Mesendoderm (in vitro differentiated cells): ENCODE measurements at places on chromosomes 12 and 14.

DNA sequence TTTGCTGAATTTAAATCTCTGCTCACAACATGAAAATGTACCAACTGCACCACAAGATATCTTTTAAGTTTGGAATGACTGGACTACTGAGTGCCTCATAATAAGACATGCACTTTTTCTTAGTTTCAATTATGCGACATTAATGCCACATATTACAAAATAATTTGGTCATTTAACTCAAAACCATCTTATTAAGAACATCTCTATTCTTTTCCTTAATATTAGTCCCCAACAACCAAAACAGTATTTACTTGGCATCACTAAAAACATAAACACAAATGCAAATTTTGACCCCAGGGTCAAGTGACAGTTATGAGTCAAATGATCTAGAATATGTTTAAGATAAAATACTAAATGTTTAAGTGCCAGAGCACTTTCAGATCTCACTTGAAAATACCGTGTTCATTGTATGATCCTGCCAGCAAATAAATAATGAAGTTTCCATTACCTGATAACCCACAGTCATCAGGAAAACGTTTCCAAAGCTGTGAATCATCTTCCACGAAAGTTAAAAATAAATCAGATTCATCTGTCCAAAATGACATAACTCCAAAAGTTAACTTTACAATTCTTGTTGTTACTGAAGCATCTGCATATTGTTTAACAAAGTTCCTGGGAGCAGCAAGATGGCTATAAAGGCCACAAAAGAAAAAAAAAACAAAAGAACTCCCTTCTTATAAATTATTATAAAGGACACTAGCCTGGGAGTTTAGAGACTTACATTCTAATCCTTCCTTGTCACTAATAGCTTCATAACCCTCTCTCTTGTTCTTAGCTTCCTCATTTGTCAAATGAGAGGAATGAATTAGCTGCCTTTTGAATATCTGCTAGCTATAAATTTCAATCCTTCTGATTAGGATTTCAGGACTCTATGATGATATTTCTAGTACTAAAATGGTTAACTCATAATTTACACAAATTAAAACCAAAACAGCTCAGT is 30.5 kb upstream of the AP4S1 start:
- no peak overlapping the region for H3K27ac ChIP-seq
- H3K4me3 ChIP-seq: no peak overlapping the region
- DNase-seq: no peak
- no peaks in the 10 kb centered on the region for H3K27me3 ChIP-seq
- no peaks in the 10 kb centered on the region for H3K36me3 ChIP-seq
- H3K4me1 ChIP-seq: peaks cover 17% of the 10 kb centered on the region

- no peaks in the 10 kb centered on the region for H3K4me1 ChIP-seq
- no peaks in the 10 kb centered on the region for H3K27me3 ChIP-seq
- H3K27ac ChIP-seq: no peak overlapping the region
Measured at GRCh38 chr12:101832030-101832429, 1.3 kb upstream of the GNPTAB start.

DNA sequence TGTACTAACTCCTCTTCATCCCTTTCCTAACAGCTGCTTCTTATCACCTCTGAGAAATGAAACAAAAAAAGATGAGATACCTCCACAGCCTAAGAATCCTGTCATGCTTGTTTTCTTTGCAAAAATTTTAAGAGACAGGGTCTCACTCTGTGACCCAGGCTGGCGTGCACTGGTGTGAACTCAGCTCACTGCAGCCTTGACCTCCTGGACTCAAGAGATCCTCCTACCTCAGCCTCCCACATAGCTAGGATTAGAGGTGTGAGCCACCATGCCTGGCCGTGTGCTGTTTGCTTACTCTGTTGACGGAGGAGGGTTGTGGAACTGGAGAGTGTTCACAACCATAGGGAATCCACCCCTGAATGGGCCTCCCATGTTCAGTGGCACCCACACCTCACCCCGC is 16.2 kb downstream of the CSRNP2 start:
- H3K4me1 ChIP-seq: no peaks in the 10 kb centered on the region
- H3K27ac ChIP-seq: no peak overlapping the region
- H3K4me3 ChIP-seq: no peak overlapping the region

DNA sequence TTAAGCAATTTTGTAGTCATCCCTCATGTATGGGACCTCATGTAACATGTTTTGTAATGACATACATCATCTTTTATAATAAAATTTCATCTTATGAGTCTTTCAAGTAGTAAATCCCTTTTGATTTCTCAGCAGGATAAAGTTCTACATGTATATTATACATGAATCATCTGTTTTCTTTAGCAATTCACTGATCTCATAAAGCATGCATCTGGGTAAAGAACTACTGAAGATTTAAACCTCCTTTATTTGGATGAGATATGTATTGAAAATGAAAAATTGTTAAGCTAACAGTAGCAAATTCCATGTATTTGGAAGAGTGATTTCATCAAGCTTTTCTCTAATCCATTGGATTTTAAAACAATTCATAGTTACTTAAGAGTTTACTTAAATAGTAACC is 126.9 kb downstream of the KITLG start:
- no peak overlapping the region for H3K27ac ChIP-seq
- no peaks in the 10 kb centered on the region for H3K27me3 ChIP-seq
- H3K36me3 ChIP-seq: no peaks in the 10 kb centered on the region
- DNase-seq: no peak

DNA sequence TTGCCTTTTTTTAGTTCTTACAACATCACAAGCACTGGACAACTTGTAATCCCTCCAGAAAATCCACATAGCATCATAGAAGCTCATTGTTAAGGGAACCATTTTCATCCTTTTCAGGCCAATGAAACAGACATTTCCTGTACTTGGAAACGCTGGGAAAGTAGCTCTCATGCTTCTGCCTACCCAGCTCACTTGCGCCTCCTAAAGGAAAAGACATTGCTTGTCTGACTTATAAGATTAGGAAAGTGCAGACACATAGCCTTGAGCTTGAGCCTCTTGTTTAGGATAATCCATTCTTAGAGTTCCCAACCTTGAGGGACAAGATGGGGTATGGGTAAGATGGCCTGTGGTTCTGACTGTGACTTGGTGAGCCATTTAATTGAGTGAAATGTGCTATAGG is 589.5 kb downstream of the NOVA1 start:
- H3K27me3 ChIP-seq: no peaks in the 10 kb centered on the region
- peak; percentile 85 for DNase-seq
- H3K27ac ChIP-seq: no peak overlapping the region
- no peak overlapping the region for H3K4me3 ChIP-seq
- H3K4me1 ChIP-seq: no peaks in the 10 kb centered on the region
- H3K36me3 ChIP-seq: no peaks in the 10 kb centered on the region

DNA sequence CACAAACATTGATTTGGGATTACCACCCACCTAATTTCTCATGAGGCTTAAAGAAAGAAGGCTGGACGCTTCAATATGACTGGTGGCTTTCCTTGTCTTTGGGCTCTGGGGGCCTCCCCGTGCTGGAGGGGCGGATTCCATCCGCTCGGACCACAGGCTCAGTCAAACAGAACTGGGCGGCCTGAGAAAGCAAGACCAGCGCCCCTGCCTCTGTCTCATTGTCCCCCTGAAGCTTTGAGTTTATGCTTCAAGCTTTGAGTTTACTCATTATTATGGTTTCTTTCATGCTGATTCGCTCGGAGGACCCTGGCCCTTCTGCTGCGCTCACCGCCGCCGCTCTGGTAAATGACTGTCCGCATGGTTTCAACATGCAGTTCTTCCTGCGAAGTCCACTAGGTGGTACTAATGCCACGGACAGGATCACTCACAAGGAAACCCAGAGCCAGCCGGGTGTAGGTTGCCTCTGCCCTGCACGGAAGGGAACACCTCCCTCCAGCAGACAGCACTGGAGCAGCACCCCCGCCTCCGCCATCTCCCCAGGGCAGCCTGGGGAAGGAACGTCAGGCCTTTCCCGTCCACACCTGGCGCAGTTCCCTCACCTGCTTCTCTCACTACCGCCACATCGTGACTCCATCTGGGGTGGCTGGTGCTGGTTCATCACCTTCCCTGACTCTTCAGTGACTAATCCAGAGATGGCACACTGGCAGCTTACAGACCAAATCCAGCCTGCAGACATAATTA is 13.2 kb upstream of the TIGAR start:
- no peak overlapping the region for H3K4me3 ChIP-seq
- peak; percentile 98 for DNase-seq
- peaks cover 3% of the 10 kb centered on the region for H3K4me1 ChIP-seq
- no peaks in the 10 kb centered on the region for H3K27me3 ChIP-seq
- H3K36me3 ChIP-seq: peaks cover 2% of the 10 kb centered on the region

DNA sequence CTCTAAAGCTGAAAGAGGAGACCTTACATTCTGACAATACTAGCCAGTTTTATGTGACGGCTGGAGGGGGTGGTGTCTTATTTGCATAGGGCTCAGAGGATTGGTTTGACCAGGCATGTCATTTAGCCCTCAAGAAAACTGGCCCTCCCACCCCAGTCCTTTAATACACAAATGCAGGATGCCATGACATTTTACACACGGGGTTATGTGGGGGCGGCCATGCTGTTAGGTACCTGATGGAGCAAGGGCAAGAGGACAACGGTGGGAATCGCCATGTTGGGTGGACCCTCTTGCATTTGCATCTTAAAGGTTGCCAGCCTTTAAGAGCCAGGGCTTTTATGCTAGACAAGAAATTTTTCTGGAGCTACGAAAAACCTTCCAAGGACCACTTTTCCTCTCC is 23.3 kb downstream of the MDM2 start:
- peaks cover 3% of the 10 kb centered on the region for H3K4me1 ChIP-seq
- no peaks in the 10 kb centered on the region for H3K27me3 ChIP-seq
- no peak overlapping the region for H3K4me3 ChIP-seq
- peaks cover 4% of the 10 kb centered on the region for H3K36me3 ChIP-seq
- no peak overlapping the region for H3K27ac ChIP-seq
- peak; percentile 59 for DNase-seq

DNA sequence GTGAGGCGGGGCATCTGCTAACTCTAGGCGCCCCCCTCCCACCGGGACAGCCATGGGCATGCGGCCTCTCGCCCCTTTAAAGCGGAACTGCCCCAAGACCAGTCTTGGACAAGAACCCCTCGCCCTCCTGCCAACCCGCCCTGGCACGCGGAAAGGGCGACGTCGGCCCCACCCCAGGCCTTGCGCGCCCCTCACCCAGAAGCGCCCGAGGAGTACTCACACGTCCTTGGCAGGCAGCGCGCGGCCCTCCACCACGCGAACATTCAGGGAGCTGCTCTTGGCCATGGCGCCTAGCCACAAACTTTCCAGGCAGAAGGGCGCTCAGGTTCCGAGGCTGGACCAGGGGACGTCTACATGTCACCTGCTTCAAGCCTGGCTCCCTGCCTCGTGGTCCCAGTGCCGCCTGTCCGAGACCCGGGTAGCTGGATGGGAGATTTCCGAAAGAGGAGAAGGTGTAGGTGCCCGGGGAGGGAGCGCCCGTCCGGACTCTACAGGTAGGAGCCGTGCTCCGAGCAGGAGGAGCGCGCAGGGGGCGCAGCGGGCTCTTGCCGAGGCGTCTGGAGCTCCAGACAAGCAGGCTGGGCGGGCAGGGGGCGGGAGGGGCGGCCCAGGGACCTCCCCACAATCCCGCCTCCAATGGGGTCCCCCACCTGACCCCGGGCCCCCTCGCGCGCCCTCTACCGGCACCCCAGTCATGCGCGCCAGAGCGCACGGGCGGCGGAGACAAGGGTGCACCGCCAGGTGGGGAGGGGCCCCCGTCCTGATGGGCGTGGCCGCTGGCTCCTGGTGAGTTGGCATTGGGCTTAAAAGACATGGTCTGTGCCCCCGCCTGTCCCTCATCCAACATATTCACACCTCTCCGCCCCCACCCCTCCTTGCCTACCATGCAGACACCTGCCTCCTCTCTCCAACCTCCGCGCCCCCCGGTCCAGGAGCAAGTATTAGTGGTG is at the start of gene RASAL1:
TSS of gene RASAL1 (minus strand) at position 584 of the 950 bp plus-strand sequence. CDS start at position 285, 299 bp downstream.
- H3K27me3 ChIP-seq: no peaks in the 10 kb centered on the region
- no peak within 1 kb of the TSS for H3K27ac ChIP-seq
- H3K4me3 ChIP-seq: peak within 1 kb of the TSS; percentile 28
- no peaks in the 10 kb centered on the region for H3K36me3 ChIP-seq
- peak; percentile 86 for DNase-seq

- H3K36me3 ChIP-seq: no peaks in the 10 kb centered on the region
- peaks cover 9% of the 10 kb centered on the region for H3K4me1 ChIP-seq
- no peak for DNase-seq
- no peak overlapping the region for H3K27ac ChIP-seq
Measured at GRCh38 chr12:15633201-15633600, 156.0 kb downstream of the EPS8 start.

GRCh38 chr12:15767301-15767700 is 21.9 kb downstream of the EPS8 start:
- no peaks in the 10 kb centered on the region for H3K27me3 ChIP-seq
- H3K4me1 ChIP-seq: peaks cover 2% of the 10 kb centered on the region
- DNase-seq: no peak
- H3K36me3 ChIP-seq: no peaks in the 10 kb centered on the region
- no peak overlapping the region for H3K4me3 ChIP-seq
- H3K27ac ChIP-seq: no peak overlapping the region

DNA sequence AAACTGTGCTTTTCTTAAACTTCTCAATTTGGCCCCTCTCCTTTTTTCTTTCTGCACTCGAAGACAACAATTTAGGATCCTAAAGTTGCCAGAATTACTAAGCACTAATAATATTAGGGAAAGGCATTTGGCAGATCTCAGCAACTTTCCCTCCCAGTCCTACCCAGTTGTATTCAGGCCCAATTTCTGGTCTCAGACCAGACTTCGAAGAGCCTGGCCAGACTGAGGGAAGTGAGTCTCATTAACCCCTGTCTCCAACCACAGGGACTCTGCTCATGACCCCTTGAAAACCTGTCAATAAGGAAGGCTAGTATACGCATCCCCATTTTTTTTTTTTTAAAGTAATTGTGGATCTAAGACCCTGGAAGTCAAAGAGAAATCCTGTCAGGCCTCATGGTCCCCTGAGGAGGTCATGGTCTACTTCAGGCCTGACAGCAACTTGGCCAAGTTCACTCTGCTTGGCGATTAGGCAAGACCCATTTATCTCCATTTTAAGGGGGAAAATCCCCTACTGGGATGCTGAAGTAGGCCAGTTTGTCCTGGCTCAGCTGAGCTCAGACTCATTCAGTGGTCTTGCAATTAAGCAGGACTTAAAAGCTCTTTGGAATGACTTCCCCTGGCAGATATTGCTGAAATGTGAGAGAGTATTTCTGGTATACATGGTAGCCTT is 521.0 kb downstream of the FUT8 start:
- no peak overlapping the region for H3K27ac ChIP-seq
- H3K4me1 ChIP-seq: no peaks in the 10 kb centered on the region
- no peaks in the 10 kb centered on the region for H3K27me3 ChIP-seq
- H3K4me3 ChIP-seq: no peak overlapping the region
- DNase-seq: no peak

GRCh38 chr12:92444763-92445162 is 258.0 kb upstream of the PLEKHG7 start:
- DNase-seq: no peak
- H3K27me3 ChIP-seq: no peaks in the 10 kb centered on the region
- no peaks in the 10 kb centered on the region for H3K4me1 ChIP-seq
- H3K36me3 ChIP-seq: no peaks in the 10 kb centered on the region

- DNase-seq: no peak
- H3K36me3 ChIP-seq: no peaks in the 10 kb centered on the region
- no peaks in the 10 kb centered on the region for H3K4me1 ChIP-seq
- H3K4me3 ChIP-seq: no peak overlapping the region
- H3K27ac ChIP-seq: no peak overlapping the region
Measured at GRCh38 chr12:80268924-80269749, 169.8 kb downstream of the OTOGL start.

- no peak overlapping the region for H3K27ac ChIP-seq
- no peak overlapping the region for H3K4me3 ChIP-seq
- H3K36me3 ChIP-seq: no peaks in the 10 kb centered on the region
- DNase-seq: peak; percentile 3
- H3K4me1 ChIP-seq: peaks cover 3% of the 10 kb centered on the region
- no peaks in the 10 kb centered on the region for H3K27me3 ChIP-seq
Measured at GRCh38 chr12:57299514-57300016, 48.6 kb upstream of the STAC3 start.
